ENCODE measurements at places on chromosomes 16 and 17.

DNA sequence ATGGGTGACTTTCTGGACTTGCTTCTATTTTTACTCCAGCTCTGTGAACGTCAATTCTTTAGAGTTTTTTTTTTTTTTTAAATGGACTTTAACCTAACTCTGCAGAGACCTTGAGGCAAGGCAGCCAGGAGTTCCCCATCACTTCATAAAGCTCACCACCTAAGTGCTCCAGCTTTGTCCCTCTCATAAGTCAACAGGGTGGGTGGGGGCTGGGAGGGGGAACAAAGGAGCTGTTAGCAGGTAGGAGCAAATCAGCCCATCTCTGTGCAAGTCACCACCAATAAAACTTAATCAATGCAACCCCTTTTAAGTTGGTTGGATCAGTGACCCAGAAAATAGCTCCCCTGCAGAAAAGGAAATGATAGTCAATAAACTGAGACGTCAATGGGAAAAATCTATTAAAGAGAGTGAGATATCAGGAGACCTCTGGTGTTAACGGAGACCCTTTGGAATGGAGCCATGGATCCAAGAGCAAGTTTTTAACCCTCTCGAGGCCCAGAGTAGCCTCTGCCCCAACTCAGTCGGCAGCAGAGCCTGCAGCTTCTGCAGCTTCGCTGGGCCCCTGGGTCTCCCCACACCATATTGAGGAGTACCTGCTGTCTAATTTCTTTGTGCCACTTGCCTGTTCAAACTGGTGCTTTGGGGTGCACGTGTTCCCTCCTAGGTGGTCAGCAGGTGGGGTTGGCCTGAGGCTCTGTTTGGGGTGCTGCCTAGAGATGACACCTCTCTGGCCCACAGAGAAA, 27.6 kb upstream of the ETV4 start:
- no peak for DNase-seq

DNA sequence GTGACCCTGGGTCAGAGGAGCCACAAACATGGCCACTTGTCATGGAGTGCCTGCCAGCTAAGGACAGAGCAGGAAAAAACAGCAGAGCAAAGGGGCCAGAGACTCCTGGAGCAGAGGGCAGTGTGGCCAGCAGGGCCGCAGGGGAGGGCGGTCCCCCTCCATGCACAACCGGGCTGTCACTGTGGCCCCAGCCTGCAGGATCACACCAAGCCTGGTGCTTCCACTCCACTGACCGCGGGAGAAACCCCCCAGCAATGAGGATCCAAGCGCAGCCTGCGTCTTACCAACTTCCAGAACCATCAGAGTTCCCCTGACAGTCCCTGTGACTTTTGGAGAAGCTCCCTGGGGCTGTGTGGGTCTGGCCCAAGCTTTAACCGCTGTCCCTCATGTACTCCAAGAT, 62.0 kb downstream of the PRMT7 start:
- no peak for DNase-seq

DNA sequence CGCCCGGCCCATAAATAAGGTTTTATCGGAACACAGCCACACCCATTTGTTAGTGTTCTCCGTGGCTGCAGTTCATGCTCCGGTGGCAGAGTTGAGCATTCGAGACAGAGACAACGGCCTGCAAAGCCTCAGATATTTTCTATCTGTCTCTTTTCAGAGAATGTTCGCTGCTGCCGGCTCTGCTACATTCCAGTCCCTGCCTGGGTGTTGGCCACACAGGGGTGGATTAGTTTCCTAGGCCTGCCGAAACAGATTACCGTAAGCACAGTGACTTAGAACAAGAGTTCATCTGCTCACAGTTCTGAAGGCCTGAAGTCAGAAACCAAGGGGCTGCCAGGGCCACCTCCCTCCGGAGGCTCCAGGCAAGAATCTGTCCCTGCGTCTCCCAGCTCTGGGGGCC, 19.1 kb upstream of the GSG1L start:
- no peak for DNase-seq

DNA sequence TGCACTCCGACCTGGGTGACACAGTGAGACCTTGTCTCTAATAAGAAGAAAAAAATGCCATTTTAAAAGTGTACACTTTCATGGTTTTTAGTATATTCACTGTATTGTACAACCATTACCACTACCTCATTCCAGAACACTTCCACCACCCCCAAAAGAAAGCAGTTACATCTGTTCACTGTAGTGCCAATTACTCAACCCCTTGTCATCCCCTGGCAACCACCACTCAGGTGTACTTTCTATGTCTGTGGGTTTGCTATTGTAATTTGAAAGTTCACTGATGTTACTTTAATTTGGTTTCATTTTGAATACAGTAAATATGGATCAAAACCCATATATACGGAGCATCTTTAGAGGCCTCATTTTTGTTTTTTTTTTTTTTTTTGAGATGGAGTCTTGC, 6.1 kb downstream of the ZG16 start:
- no peak for DNase-seq

GRCh38 chr16:48609652-48610029, 339 bp downstream of the N4BP1 start:
- DNase-seq = no peak

Data from AML-193 (cell line).